ENCODE measurements at places on chromosomes 12 and 14.

- no peak for DNase-seq
These were observed 74.7 kb downstream of the GSC start for GRCh38 chr14:94695231-94695630.

DNA sequence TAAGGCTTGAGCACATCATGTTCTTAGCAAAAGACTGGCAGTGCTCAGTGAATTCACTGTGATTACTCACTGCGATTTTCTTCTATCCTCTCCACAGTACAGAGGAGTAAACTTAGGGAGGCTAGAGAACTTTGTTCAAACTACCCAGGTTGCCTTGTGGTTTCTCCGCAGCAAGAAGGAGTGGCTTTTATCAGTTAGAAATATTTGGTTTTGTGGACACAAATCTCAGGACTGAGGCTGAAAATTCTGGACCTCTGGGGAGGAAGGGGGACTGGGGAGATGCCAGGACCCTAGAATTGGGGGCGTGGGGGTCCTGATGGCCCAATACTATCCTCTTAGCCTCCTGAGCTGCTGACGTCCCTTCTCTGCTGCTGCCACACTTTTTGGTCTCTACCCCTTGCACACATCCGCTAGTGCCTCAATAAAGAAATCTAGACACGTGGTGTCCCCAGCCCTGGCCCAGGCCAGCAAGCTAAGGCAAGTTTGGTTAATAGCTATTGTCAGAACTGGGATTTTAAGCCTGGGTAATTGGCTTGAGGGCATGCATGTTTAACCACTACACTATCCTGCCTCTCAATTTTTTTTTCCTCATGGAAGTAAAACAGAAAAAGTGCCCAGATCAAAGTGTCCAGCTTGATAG is 842 bp downstream of the OAS2 start:
- no peak for DNase-seq

- no peak for DNase-seq
These were observed 848 bp upstream of the CPNE6 start for GRCh38 chr14:24070285-24071143.

GRCh38 chr14:39230416-39231035 is 3.2 kb upstream of the MIA2 start:
- DNase-seq = no peak

DNA sequence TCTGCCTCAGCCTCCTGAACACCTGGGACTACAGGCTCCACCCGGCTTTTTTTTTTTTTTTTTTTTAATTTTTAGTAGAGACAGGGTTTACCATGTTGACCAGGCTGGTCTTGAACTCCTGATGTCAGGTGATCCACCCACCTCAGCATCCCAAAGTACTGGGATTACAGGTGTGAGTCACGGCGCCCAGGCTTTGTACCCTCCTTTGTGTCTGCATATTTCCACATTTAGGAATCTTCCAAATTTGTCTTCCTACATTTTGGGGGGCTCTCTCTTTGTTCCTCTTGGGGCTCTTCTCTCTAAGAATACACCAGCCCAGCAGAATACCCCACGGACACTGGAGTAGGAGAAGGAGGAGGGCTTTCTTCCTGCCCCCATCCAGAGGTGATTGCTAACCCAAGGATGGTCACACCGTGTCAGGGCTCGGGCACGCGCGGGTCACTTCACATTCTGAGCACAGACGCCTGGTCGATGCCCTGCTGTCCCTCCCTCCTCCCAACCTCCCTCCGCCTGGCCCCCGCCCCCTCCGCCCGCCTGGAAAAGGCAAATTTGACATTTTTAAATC is 2.1 kb upstream of the DNAJC22 start:
- DNase-seq = no peak

GRCh38 chr14:102905116-102906108 is 17.1 kb upstream of the AMN start:
- no peak for DNase-seq

GRCh38 chr12:25793196-25793595 is 165.3 kb upstream of the RASSF8 start:
- no peak for DNase-seq

GRCh38 chr14:50831726-50832168 is 785 bp upstream of the NIN start:
- no peak for DNase-seq

DNA sequence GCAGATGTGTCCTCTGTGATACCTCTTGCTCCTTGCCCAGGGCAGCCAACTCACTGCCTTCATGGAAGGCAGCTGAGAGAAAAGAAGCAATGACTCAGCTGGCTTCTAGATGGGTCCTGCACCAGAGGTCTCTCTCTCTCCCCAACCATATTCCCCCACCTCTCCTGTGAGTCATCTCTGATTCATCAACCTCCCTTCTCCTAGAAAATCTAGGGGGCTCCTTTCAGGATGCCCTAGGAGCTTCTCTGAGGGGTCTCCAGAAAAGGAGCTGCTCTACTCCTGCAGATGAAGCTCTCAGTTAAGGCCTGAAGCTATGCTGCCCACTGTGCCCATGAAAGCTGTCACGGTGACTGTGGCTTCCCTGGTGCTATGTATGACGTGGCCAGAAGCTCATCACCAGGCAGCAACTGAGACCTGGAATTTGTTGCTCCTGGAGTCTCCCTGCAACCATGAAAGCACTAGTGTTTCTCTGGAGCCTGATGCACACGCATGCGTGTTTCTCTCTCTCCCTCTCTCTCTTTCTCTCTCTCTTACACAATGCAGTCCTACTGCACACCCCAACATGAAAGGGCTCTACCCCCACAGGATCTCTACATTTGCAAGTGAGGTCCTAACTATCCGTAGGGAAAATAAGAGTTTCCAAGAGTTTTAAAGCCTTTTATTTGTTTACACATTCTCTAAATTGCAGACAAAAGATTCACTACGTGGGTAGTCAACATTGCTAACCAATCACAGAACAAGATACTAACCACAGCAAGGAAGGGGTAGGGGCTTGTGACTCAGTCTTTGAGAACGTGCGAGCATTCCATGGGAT is 285.3 kb downstream of the DPF3 start:
- peak; percentile 26 for DNase-seq

- DNase-seq = no peak
These were observed 162.5 kb upstream of the PDE3A start for GRCh38 chr12:20205854-20206253.

DNA sequence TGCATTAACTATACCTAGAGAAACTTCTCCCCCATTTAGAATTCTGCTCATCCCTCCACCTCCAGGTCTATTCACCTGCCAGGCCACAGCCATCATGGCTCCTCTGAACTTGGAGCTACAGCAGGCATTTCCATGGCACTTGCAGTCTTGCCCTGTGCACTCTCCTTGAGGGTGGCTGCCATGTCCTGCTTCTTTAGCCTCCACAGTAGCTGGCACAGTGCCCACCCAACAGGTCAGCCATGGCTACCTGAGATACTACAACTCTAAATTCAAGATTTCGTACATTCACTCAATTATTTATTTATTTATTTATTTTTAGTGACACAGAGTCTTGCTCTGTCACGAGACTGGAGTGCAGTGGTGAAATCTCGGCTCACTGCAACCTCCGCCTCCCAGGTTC is 46.5 kb downstream of the GCH1 start:
- DNase-seq = no peak

DNA sequence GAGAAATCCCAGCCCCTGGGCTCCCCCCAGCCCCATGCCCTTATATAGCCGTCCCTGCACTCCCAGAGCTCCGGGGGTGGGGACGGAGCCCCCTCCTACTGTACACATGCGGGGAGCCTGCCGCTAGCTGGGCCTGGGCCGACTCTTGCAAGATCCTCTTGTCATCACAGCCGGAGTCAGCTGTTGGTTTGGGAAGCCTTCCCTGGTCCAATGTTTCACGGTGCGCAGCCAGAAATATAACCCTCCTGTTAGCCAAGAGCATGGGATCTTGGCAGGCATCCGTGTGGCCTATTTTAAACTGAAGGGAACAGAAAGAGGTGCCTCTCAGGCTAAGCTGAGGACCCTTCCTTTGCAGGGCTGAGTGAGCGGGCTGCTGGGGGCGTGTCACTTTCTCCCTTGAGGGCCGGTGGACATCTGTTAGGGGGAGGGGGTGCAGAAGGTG is 175.3 kb downstream of the TSPAN9 start:
- peak; percentile 76 for DNase-seq

DNA sequence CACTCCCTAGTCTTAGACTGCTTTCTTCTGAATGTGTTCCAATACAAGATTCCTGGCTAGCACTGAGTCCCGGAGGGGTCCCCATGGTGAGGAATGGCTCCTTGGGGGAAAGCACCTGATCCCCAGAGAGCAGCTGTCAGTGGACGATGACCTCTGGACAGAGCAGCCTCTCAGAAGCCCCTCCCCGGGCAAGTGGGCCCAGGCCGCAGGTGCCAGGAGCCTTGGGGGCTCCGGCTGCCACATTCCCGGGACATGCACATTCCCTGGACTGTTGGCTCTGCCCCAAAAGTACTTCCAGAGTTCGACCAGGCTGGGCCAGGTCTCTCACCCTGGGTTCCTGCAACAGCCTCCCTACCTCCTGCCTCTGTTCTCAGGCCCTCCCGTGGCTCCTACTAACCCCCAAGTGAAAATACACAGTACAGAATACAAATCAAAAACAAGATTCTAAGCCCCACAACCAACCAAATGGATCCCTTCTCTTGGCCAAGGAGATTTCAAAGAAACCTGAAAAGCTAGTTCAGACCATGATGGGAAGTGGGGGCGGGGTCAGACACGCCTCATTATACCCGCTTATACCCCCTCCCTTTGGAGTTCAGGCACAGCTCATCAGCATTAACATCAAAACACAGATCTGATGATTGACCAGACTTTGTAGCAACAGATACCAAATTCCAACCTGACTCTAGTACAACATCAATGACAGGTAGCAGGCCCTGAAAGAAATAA is 23.3 kb upstream of the BTBD6 start:
- no peak for DNase-seq

GRCh38 chr14:100129161-100129589 is 30.3 kb downstream of the DEGS2 start:
- DNase-seq = no peak

GRCh38 chr14:22255017-22255950 is 333.7 kb downstream of the DAD1 start:
- DNase-seq = no peak

GRCh38 chr12:106602076-106602475 is 19.3 kb downstream of the RFX4 start:
- DNase-seq = no peak

DNA sequence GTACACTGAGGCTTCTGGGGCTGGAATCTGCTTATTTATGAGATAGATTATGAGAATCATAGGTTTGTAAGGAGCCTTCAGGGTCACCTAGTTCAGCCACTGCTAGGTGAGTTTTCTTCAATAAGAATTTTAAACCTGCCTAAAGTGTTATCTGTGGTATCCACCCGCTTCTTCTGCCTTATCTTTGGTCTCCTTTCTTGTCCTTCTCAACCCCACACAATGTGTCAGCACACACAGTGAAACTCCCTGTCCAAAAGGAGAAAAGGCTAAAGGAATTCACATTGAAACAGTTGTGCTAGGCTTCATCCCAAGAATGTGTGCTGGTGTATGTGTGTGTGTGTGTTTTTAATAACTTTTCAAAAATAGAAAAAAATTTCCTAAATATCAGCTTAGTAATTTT is 259.3 kb upstream of the BTG1 start:
- no peak for DNase-seq

- no peak for DNase-seq
These were observed 154.3 kb downstream of the CEP83 start for GRCh38 chr12:94305130-94305957.

- no peak for DNase-seq
These were observed 32.7 kb upstream of the SELPLG start for GRCh38 chr12:108666401-108666881.

DNA sequence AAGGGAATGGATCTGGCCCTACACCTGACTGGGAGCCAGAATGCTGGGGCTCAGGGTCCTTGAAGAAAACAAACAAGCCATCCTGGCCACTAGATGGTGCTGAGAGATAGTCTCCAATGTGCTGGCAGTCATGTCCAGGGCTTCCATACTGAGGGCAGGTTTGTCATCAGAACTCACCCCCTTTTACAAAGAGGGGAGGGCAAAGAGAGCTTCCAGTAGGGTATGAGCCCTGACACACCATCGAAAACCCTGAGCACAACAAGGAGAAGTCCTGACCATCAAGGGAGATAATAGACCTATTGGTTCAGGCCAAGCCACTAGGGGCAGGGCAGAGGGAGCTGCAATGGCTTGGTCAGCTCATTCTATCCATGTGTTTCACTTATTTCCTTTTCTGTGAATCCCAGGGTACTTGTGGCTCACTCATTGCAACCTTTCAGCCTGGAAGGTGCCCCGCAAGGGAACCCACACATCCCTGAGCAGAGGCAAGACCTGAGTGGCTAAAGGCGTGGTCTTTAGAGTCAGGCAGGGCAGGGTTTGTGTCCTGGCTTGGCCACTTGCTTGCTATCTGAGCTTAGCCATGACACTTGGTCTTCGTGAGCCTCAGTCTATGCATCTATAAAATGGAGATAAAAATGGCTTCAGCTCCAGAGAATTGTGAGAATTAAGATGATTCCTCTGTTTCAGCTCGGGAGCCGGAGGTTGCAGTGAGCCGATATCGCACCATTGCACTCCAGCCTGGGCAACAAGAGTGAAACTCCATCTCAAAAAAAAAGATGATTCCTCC is 6.2 kb upstream of the PLEKHH1 start:
- peak; percentile 29 for DNase-seq

DNA sequence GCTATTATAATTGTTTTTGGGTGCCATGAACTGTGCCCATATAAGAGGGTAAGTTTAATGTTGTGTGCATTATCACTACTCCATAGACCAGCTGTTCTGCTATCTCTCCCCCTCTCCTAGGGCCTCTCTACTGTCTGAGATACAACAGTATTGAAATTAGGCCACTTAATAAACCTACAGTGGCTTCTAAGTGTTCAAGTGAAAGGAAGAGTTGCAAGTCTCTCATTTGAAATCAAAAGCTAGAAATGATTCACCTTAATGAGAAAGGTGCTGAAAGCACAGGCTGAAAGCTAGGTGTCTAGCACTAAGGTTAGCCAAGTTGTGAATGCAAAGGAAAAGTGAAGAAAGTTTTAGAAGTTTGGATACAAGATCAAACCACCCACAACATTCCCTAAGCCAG is 168.0 kb downstream of the SLC16A7 start:
- DNase-seq = no peak

GRCh38 chr14:103404920-103405319 is 19.7 kb downstream of the MARK3 start:
- DNase-seq = no peak

DNA sequence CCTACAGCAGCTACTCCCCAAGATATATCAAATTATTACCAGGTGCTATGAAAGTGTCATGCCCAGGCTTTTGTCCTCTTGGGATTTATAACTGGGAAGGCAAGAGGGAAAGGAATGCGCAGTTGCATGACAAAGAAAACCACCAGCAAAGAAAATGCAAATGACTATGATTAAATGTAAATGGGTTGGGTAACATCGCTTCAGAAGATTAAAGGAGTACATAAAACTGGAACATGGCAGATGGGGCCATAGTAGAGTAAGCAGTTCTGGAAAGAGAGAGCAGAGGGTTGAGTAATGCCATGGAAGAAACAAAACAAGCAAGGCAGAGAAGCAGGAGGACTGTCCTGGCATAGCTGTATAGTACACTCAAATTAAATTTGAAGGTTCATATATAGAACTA is 493.1 kb downstream of the NOVA1 start:
- no peak for DNase-seq

DNA sequence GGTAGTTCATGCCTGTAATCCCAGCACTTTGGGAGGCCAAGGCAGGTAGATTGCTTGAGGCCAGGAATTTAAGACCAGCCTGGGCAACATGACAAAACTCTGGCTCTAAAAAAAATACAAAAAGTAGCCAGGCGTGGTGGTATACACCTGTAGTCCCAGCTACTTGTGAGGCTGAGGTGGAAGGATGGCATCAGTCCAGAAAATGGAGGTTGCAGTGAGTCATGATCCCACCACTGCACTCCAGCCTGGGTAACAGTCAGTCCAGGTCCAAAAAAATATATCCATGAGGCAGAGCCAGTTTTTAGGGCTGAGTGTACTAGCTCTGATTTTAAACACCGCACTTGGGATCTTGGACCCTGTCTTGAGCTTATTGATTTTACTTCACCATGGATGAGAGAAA is 30.6 kb upstream of the FICD start:
- no peak for DNase-seq
